ENCODE measurements at places on chromosomes 4 and X. TPM values are rescaled to one million over a fixed set of nuclear protein-coding genes. Genes with fewer than 3 reads are reported as not detected.

POLA1 gene
- total RNA-seq, result 4.9 TPM

TCEAL6 gene
- not detected for total RNA-seq

KLF3 gene
- 35.9 TPM for total RNA-seq

BMX gene
- not detected for total RNA-seq

BRS3 gene
- not detected for total RNA-seq

SSX1 gene
- total RNA-seq, result not detected

PLK4 gene
- 2.8 TPM for total RNA-seq

NIPAL1 gene
- total RNA-seq, result 3.8 TPM

ARHGEF9 gene
- 44.8 TPM for total RNA-seq

STARD8 gene
- 1.0 TPM for total RNA-seq

SULT1E1 gene
- not detected for total RNA-seq

ZMAT1 gene
- total RNA-seq, result 2.0 TPM

DNA sequence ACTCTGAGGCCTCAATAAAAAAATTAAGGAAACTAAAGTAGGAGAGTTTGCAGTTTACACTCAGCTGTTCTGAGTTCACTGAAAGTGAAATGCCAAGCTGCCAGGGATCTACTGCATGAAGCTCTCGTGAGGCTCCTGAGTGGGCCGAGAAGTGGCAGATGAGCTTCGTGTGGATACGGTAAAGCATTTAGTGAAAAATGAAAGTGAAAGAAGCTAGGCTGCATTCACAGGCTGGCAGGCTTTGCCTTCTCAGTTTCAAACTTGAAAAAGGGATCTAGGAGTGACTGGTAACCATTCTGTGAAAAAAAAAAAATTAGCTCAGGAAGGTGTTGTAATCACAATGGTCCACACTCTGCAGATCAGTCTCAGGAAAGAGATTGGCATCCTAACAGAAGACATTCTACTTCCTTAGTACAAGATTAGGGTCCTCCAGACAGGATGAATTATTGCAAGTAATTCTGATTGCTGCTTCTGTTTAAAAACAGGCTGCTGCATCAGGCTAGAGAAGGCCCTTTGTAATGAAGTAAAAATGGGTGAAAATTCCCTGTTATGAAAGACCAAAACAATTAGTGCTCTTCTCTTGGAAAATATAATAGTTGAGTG is 679.9 kb downstream of the RPA4 start:
- no peak overlapping the region for H3K27ac ChIP-seq
- no peaks in the 10 kb centered on the region for H3K27me3 ChIP-seq
- H3K36me3 ChIP-seq, result no peaks in the 10 kb centered on the region
- peak; percentile 56 for DNase-seq

DNA sequence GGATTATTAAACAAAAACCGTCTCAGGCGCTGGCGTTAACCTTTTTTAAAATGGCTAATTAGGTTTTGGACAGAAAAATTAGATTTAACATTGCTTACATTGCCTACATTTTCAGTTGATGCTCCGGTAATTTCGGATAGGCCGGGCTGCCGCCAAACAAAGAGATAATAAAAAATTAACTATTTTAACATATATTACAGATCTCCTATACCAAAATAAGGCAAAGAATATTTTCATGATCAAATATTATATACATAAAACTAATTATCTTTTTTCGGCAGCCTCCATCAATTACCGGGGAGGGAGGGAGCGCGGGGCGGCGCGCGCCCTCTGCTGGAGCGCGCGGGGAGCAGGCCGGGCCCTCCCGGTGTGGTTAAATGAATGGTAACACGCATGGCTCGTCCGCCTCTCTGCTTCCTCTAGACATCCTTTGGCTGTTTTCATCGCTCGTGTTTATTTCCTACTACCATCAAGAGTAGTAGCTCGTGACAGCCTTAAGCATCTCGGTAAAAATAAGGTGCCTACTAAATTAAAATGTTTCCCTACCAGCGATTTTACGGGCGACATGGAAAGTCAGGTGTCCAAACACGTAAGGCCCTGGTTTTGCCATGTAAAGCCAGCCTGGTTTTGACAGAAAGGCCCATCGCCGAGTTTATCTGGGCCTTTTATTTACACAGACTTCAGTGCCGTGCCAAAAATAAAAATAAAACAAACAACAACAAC is 52.4 kb upstream of the TMEM33 start:
- H3K27ac ChIP-seq, result no peak overlapping the region
- peak overlapping the region; percentile 23 for H3K4me3 ChIP-seq
- no peak for DNase-seq

DNA sequence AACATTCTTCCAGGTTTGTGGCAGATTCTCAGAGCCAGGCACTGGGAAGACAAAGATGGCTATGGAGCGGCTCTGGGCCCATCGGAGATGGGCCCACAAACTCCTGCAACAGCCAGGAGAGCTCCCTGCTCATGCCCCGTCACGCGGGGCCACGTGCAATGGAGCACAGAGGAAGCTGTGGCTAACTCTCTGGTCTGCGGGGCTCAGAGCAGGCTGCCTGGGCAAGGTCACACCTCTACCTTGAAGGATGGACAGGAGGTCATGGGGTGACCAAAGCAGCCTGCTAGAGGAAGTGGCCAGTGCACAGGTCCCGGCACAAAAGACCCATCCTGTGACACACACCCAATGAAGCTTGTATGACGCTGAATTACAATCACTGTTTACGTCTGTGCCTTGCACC is 45.2 kb downstream of the C4orf50 start:
- peaks cover 2% of the 10 kb centered on the region for H3K27me3 ChIP-seq
- no peak for DNase-seq

DNA sequence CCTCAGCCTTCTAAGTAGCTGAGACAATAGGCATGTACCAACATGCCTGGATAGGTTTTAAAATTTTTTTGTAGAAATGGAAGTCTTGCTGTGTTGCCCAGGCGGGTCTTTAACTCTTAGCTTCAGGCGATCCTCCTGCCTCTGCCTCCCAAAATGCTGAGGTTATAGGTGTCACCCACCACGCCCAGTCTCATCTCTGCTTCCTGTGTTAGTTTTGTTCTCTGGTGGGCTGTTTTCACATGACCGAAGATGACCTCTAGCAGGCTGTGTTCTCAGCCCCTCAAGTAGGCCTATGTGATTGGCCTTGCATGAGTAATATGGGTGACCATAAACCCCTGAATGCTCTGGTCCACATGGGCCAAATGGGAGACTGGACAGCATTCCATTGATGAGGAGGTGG is 56.8 kb upstream of the MSANTD1 start:
- H3K36me3 ChIP-seq, result peaks cover 27% of the 10 kb centered on the region
- no peak overlapping the region for H3K27ac ChIP-seq
- no peaks in the 10 kb centered on the region for H3K27me3 ChIP-seq
- no peak overlapping the region for H3K4me3 ChIP-seq

GRCh38 chr4:38072578-38072977 is 112.4 kb downstream of the PTTG2 start:
- DNase-seq, result no peak
- no peaks in the 10 kb centered on the region for H3K27me3 ChIP-seq
- no peak overlapping the region for H3K4me3 ChIP-seq
- peaks cover 3% of the 10 kb centered on the region for H3K36me3 ChIP-seq
- H3K27ac ChIP-seq, result no peak overlapping the region

DNA sequence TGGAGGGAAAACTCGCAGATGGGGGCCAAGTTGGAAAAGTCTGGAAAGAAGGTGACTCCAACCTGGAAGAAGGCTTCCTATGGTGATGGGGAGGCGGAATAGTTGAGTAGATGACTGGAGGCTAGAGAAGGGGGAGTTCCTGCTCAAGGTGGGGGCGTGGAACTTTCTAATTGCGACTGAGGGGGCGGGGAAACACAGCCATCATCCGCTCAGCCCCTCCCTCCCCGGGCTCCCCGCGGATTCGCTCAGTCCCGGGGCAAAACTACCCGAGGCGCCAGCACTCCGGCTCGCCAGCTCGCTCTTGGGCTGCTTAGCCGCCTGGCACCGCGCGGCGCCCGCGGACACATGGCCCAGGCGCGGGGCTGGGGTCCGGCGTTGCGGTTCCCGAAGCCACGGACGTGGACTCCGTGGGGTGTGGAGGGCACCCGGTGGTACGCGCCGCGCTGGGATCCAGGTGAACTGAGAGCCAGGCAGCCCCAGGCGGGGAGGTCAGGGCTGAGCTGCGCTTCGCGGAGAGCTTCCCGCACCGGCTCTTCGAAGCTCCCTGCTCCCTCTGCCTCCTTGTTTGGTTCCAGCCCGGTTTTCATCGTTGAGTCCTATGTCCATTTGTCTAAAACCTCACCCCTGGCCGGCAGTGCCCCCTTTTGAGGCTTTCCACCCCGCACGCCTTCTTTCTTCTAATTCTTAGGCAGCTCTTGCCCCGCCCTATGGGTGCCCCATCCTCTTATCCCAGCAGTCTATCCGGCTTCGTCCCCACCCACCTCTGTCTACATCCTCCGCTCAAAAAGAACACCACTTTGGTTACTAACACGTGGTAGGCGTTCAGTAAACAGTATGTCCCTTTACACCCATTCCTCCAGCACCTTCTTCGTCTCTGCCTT is 38.9 kb downstream of the STARD8 start:
- no peak overlapping the region for H3K27ac ChIP-seq
- no peaks in the 10 kb centered on the region for H3K27me3 ChIP-seq
- peak; percentile 25 for DNase-seq
- peak overlapping the region; percentile 42 for H3K4me3 ChIP-seq
- no peaks in the 10 kb centered on the region for H3K36me3 ChIP-seq

- no peak overlapping the region for H3K27ac ChIP-seq
- H3K36me3 ChIP-seq, result no peaks in the 10 kb centered on the region
- H3K4me3 ChIP-seq, result no peak overlapping the region
- H3K4me1 ChIP-seq, result no peaks in the 10 kb centered on the region
- no peaks in the 10 kb centered on the region for H3K27me3 ChIP-seq
- DNase-seq, result no peak
Measured at GRCh38 chrX:25181775-25182174, 166.0 kb upstream of the ARX start.

- H3K4me1 ChIP-seq, result peaks cover 31% of the 10 kb centered on the region
- peak; percentile 89 for DNase-seq
- H3K27me3 ChIP-seq, result no peaks in the 10 kb centered on the region
Measured at GRCh38 chrX:134622056-134622812, 36.0 kb downstream of the PLAC1 start.

DNA sequence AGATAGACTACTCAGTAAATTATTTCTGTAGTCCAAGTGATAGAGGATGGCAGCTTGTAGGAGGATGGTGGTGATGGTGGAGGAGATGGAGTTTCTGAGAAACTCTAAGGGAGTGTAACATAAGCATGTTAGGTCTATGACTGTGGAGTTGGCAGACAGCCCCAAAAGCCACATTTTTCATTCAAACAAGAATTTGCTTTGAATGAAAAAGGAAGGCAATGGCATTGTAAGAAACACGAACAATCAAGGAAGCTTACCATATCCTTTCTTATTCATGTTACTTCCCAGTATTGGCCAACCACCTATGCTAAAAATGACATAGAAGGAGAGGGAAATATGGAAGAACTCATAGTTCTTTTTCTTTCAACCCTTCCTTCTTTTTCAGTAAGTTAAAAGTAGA is 18.7 kb upstream of the SEC24B start:
- H3K27me3 ChIP-seq, result no peaks in the 10 kb centered on the region
- no peak overlapping the region for H3K4me3 ChIP-seq
- peak; percentile 61 for DNase-seq
- H3K36me3 ChIP-seq, result no peaks in the 10 kb centered on the region

DNA sequence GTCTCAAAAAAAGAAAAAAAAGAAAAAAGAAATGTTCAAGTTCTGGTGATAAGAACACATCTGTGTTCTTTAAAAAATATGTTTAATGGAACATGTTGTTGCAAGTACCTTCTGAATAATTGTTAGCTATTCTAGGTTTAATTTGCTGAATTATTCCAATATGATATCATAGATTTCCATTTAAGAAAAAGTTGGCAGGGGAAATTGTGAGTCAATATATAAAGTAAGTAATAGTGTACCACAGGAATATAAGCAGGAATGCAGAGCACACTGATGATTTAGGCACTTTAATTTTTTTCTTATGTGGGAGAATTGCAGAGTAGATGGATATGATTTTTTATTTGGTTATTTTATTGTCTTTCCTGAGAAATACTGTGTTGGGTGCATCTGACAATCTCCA is 190.7 kb downstream of the RPA4 start:
- no peaks in the 10 kb centered on the region for H3K36me3 ChIP-seq
- no peaks in the 10 kb centered on the region for H3K27me3 ChIP-seq
- DNase-seq, result peak; percentile 58
- H3K4me1 ChIP-seq, result no peaks in the 10 kb centered on the region

GRCh38 chr4:86356425-86357210 is 3.2 kb downstream of the MAPK10 start:
- no peaks in the 10 kb centered on the region for H3K27me3 ChIP-seq
- no peak overlapping the region for H3K27ac ChIP-seq
- no peak for DNase-seq
- no peaks in the 10 kb centered on the region for H3K36me3 ChIP-seq

DNA sequence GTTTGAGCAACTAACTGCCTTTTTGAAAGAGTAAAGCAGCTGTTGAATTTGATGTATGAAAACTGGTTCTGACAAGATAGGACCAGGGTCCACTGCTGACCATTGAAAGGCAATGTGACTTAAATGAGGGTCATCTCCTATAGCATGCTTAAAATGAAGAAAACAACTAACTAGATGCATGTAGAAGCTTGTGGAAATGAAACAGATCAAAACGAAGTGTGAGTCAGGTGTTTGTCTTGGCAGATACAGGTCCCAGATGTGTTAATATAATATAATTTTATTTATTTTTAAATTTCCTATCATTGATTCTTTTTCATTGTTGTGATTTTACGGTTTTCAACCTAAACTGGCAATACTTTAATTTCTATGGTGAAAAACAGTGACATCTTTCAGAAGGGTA is 83.6 kb downstream of the ATOH1 start:
- no peaks in the 10 kb centered on the region for H3K4me1 ChIP-seq
- H3K27ac ChIP-seq, result no peak overlapping the region
- H3K27me3 ChIP-seq, result no peaks in the 10 kb centered on the region
- no peak for DNase-seq

DNA sequence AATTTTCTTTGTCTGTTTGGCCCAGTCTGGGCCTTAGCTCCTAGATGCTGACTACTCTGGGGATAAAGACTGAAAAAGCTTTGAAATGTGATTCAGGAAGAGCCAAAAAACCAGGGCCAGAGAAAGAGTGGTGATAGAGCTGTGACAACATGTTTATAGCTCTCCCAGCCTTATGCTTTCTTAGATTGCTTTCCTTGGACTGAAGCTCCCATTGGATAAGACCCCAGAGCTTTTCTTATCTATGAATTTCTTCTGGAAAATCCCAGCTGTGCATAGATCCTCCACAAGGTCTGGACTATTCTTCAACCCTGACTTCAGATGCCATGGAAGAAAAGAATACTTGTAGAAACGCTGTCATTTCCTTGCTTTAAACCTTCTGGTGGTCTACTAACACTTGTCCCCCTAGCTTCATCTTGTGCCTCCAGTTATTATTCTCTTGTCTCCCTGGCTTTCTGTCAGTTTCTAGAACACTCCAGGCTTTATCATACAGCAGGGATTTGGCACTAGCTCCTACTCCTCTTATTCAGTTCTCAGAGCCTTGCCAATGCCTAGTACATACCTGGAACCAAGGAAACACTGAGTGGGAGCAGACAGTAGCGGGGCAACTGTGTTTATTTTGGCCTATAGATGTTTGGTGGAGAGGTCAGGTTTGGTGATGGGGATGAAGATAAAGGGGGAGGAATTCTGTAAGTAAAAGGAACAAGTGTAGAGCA is 57.1 kb upstream of the TEX13D start:
- H3K4me1 ChIP-seq, result no peaks in the 10 kb centered on the region
- no peaks in the 10 kb centered on the region for H3K27me3 ChIP-seq
- no peak overlapping the region for H3K27ac ChIP-seq

GRCh38 chr4:54482529-54483200 is 175.1 kb upstream of the KIT start:
- peak; percentile 33 for DNase-seq
- no peaks in the 10 kb centered on the region for H3K27me3 ChIP-seq
- H3K4me3 ChIP-seq, result no peak overlapping the region
